A549 treated with CpdA at 1 μM for 4 hours (cell line): ENCODE measurements at places on chromosomes 12 and 14. TPM values are rescaled to one million over a fixed set of nuclear protein-coding genes. Genes with fewer than 3 reads are reported as not detected.

The FBLN5 gene
- 1.5 to 2.0 TPM (median 1.7 TPM) in 5 replicates for total RNA-seq

The KLRK1 gene
- not detected in 5 replicates for total RNA-seq

The CMAS gene
- total RNA-seq, result 44.2 to 49.7 TPM (median 46.6 TPM) in 5 replicates

The FAIM2 gene
- 0.06 to 0.14 TPM in 2 of 5 replicates, not detected in the others for total RNA-seq

The KRT82 gene
- not detected in 5 replicates for total RNA-seq

The KLRF1 gene
- total RNA-seq, result not detected in 5 replicates

The PLXNC1 gene
- 0.06 to 0.38 TPM (median 0.12 TPM) in 5 replicates for total RNA-seq

The CCDC184 gene
- 2.5 to 3.6 TPM (median 3.2 TPM) in 5 replicates for total RNA-seq

The HOXC5 gene
- 0.50 to 1.2 TPM (median 1.0 TPM) in 5 replicates for total RNA-seq

The HPD gene
- 1.3 to 1.6 TPM (median 1.5 TPM) in 5 replicates for total RNA-seq

The EXOC3L4 gene
- 0.94 to 1.6 TPM (median 1.5 TPM) in 5 replicates for total RNA-seq

The TAS2R46 gene
- total RNA-seq, result not detected in 5 replicates

The RASSF3 gene
- 29.7 to 34.9 TPM (median 32.5 TPM) in 5 replicates for total RNA-seq

The OR10P1 gene
- total RNA-seq, result not detected in 5 replicates

The PDE3A gene
- total RNA-seq, result 2.2 to 4.2 TPM (median 4.1 TPM) in 5 replicates

The SOAT2 gene
- 0.17 to 0.24 TPM (median 0.21 TPM) in 4 of 5 replicates, not detected in the other for total RNA-seq

The FGF23 gene
- not detected in 5 replicates for total RNA-seq

The HHIPL1 gene
- total RNA-seq, result 0.19 to 0.25 TPM (median 0.22 TPM) in 5 replicates

The RHEBL1 gene
- 5.1 to 6.3 TPM (median 5.6 TPM) in 5 replicates for total RNA-seq

The CIDEB gene
- 0.18 to 0.50 TPM (median 0.32 TPM) in 5 replicates for total RNA-seq

The FGD6 gene
- total RNA-seq, result 14.9 to 18.7 TPM (median 16.4 TPM) in 5 replicates

The DDX51 gene
- total RNA-seq, result 23.5 to 32.3 TPM (median 29.3 TPM) in 5 replicates

The GALNT6 gene
- 2.6 to 5.0 TPM (median 3.0 TPM) in 5 replicates for total RNA-seq

The FUT8 gene
- 13.0 to 16.5 TPM (median 16.0 TPM) in 5 replicates for total RNA-seq

The POTEG gene
- total RNA-seq, result not detected in 5 replicates

The PLEK2 gene
- 26.5 to 31.9 TPM (median 27.8 TPM) in 5 replicates for total RNA-seq

The UNC79 gene
- total RNA-seq, result 0.02 TPM in 3 of 5 replicates, not detected in the others

The PLBD2 gene
- 26.5 to 38.3 TPM (median 29.7 TPM) in 5 replicates for total RNA-seq

The CSRP2 gene
- total RNA-seq, result 20.9 to 23.5 TPM (median 22.2 TPM) in 5 replicates

The FAM222A gene
- 3.1 to 7.6 TPM (median 6.5 TPM) in 5 replicates for total RNA-seq

The CBLN3 gene
- 1.3 to 1.6 TPM (median 1.5 TPM) in 5 replicates for total RNA-seq

The ANO6 gene
- 56.9 to 77.9 TPM (median 69.1 TPM) in 5 replicates for total RNA-seq

The CPNE6 gene
- total RNA-seq, result not detected in 5 replicates

The AVPR1A gene
- total RNA-seq, result 0.02 TPM in 1 of 5 replicates, not detected in the others

The NPAS3 gene
- total RNA-seq, result not detected in 5 replicates

The CACNB3 gene
- total RNA-seq, result 26.8 to 42.5 TPM (median 33.5 TPM) in 5 replicates

The CRIP1 gene
- total RNA-seq, result 1,651 to 1,885 TPM (median 1,685 TPM) in 5 replicates

The TMEM117 gene
- total RNA-seq, result 1.5 to 2.8 TPM (median 2.6 TPM) in 5 replicates

The GPR68 gene
- total RNA-seq, result 0.05 to 0.25 TPM (median 0.07 TPM) in 4 of 5 replicates, not detected in the other

The SLC17A8 gene
- total RNA-seq, result not detected in 5 replicates

The ZDHHC22 gene
- total RNA-seq, result 0.20 to 0.37 TPM (median 0.31 TPM) in 5 replicates

The CFAP54 gene
- total RNA-seq, result 0.84 to 1.6 TPM (median 1.5 TPM) in 5 replicates

The ABCD2 gene
- not detected in 5 replicates for total RNA-seq

The ARHGEF25 gene
- 4.8 to 7.0 TPM (median 6.8 TPM) in 5 replicates for total RNA-seq

The KRT72 gene
- total RNA-seq, result not detected in 5 replicates

The RIPK3 gene
- total RNA-seq, result not detected in 5 replicates

The FRMD6 gene
- total RNA-seq, result 25.7 to 37.7 TPM (median 27.9 TPM) in 5 replicates

The KRT75 gene
- total RNA-seq, result 0.19 to 0.29 TPM (median 0.23 TPM) in 5 replicates

The MYO1A gene
- 0.12 to 0.55 TPM (median 0.22 TPM) in 4 of 5 replicates, not detected in the other for total RNA-seq

The IL31 gene
- not detected in 5 replicates for total RNA-seq

The PRICKLE1 gene
- 0.85 to 1.8 TPM (median 0.99 TPM) in 5 replicates for total RNA-seq

The PCED1B gene
- total RNA-seq, result 46.1 to 54.7 TPM (median 50.5 TPM) in 5 replicates

The NFATC4 gene
- 0.07 to 0.40 TPM (median 0.22 TPM) in 5 replicates for total RNA-seq
